Muscle of arm (tissue), 14 donors: ENCODE measurements at places on chromosomes 2 and 18.

DNA sequence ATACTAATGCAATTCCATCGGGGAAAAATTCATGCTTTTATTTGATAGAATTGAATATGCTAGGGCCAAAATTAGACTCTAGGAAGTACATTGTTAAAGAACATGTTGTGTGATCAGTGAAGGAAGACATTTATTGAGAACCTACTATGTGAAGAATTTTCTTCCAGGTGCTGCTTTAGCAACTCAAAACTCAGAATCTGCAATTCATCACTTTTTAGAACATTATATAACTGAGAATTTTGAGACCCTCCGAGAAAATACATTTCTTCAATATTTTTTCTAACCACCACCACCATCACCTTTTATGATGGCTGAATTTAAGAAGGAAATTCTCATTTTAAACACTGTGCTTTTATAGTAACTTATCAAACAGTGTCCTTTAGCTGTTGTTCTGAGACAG, 315.2 kb downstream of the FIGN start:
- DNase-seq, result no peak

GRCh38 chr2:100350661-100351185, 28.4 kb upstream of the LONRF2 start:
- DNase-seq, result no peak

- no peak for DNase-seq
Observed at GRCh38 chr2:190254063-190254850, 65.4 kb downstream of the HIBCH start.

- DNase-seq, result no peak
Observed at GRCh38 chr2:65045651-65046050, 10.6 kb upstream of the CEP68 start.

GRCh38 chr2:237222178-237222577, 136.5 kb downstream of the COPS8 start:
- DNase-seq, result peak; percentile 45

- no peak for DNase-seq
Observed at GRCh38 chr2:59888015-59888414, 665.4 kb downstream of the BCL11A start.

GRCh38 chr2:17827316-17827715, 11.1 kb downstream of the MSGN1 start:
- no peak for DNase-seq

- no peak for DNase-seq
Observed at GRCh38 chr2:132255714-132256113, 94.0 kb upstream of the ANKRD30BL start.

DNA sequence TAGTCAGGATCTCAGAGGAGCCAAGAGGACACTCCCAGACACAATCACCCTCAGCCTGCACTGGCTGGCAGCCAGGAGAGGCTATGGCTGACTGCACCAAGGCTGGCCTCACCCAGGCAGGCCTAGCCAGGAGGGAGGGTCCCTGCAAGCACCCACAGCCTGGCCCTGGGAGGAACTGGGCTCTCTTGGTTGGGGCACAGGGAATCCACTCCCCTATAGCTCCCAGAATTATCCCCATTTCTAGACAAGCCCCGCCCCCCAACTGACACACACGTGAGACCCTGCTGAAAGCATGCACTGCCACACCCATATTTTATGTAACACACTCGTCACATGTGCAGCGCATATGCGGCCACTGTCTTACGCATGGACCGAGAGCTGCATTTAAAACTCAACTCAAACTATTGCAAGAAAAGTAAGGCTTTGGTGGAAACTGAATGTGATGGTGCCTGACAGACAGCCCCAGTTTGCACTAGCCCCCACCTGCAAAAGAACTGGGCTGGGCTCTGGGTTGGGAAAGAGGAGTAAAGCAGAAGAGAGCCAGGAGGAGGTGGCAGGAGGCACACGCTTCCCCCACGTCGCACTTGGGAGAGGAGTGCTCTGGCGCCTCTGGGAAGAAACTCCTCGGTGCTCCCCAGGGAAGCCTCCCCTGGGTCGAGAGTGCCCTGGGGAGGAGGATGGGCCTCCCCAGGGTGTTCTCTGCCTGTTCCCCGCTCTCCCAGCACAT, 28.9 kb upstream of the ARHGEF4 start:
- DNase-seq, result no peak

DNA sequence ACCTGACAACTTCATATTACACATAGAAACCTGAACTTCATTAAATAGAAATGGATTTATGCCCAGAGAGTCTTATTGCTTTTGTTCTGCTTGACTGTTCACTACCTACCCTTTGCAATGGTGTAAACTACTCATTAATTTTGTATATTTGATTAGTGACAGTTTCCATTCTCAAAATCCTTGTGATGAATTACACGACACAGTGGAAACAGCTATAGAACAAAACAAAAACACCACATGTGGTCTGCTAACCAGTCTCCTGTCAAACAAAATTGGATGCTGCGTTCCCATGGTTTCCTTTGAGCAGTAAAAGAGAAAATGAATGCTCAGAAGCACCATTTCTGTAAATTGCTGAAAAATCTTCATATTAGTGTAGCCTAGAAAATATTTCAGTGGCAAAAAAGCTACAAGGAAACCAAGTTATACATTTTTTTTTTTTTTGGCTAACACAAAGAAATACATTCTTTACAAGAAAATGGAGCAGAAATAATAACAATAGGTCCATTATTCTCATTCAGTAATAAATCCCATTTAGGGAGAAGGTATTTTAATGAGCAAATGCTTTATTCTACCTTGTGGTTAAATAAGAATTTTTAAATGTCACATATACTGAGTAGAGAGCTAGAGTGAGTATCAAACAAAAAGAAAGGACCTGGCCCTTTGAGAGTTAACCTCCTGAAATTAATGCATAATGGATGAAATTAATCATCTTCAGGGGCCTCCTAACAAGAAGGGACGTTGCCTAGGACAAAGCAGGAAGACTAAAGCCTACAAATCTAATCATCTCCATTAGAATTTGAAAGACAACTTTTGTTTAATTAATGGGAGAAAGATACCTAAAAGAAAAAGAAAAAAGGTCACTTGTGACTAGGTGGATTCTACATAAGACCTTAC, 355.1 kb upstream of the ZC3H15 start:
- no peak for DNase-seq

GRCh38 chr2:106278112-106278876, 84.2 kb upstream of the UXS1 start:
- no peak for DNase-seq

GRCh38 chr2:157628477-157629415, at the start of gene ACVR1C:
ACVR1C (minus strand) TSS chr2:157628864; CDS start chr2:157628644, 220 bp downstream.
- no peak for DNase-seq

DNA sequence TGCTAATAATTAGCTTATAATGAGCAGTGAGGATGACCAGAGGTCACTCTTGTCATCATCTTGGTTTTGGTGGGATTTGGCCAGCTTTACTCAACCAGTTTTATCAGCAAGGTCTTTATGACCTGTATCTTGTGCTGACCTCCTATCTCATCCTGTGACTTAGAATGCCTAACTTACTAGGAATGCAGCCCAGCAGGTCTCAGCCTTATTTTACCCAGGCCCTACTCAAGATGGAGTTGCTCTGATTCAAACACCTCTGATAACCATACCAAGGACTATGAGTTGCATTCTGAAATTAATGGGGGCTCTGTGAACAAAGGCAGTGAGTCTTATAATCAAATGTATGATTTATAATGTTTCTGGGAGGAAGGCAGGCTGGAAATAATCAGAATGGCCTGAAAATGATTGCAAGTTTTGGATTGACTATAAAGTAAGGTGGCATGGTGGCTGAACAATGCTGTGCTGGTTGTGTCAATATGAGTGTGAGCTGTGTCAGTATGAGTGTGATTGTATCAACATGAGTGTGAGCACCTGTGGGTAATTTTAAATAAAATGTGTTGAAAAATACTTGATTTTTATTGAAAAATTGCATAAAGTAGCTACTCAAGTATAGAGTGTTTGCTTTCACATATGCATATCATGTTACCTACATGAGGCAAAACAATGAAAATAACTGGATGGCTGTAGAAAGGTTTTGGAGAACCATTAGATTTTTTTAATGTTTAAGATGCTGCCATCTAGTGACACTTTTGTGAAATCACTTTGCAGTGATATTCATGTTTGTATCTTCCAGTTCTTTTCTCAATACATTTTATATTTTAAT, 103.0 kb downstream of the KYNU start:
- no peak for DNase-seq

DNA sequence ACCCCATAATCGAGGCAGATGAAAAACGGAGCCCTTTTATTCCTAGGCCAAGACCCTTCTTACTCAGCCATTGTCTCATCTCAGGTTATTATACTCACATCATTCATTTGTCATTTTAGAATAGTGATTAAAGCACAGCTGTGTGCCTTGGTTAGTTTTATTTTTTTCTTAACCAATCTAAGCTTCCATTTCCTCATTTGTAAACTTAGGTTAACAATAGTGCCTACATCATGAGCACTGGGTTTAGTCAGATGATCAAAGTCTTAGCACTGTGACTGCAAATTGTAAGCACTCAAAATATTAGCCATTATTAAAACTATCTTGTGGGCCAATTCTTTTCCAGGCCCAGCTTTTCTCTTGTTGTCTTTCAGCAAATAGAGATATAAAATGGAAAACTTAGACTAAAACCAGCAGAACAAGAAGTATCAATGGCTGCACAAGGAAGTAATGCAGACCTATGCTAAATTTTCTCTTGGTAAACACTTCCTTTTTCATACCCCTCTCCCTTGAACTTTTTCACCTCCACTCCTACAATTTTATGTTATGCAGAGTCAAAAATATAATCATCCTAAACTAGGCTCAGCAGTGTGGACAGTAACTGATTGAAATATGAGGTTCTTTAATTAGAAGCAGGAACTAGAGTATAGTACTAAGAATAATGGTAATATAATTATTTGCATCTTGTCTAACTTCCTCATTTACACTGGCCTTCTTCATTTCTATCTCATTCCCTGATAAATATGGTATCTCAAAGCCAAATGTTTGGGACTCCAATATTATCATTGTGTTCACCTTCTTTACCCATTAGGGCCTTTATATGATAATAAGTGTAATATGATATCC, 21.5 kb upstream of the GALNT3 start:
- DNase-seq, result no peak

- DNase-seq, result no peak
Observed at GRCh38 chr18:22684268-22684667, 248.9 kb upstream of the RBBP8 start.

DNA sequence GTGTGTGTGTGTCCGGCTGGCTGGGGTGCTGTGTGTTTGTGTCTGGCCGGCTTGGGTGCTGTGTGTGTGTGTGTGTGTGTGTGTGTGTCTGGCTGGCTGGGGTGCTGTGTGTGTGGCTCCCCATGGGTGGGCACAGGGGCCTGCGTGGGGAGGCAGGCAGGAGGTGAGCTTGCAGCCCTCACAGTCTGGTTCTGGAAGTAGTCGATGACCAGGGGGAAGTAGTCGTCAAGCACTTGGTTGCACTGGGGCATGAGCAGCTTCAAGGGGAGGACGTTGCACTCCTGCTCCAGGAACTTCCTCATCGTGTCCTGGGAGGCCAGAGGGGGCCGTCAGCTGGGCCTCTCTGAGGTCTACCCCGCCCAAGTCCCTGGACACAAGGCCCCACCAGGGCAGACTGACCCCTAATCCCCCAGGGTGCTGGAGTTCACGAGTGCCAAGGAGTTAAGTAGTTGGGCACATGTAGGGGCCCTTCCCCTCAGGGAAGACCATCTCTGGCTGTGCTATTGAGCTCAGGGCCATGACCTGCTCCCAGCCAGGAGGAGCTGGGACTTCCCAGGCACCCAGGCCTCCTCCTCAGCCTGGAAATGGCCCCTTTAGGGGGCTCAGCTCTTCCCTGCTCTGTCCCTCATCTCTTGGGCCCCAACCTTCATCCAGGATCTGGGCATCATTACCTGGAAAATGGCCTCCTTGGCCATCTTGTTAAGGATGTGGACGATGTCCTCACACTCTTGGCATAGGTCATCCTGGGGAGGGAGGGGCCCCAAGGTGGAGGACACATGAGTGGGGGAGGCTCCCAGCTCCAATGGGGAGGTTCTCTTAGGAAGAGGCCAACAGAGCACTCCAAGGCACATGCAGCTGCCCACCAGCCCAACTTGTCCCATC, 1.3 kb downstream of the SFTPB start:
- DNase-seq, result no peak

- no peak for DNase-seq
Observed at GRCh38 chr2:65589667-65590066, 157.3 kb upstream of the SPRED2 start.

GRCh38 chr2:236133410-236134012, 34.7 kb downstream of the GBX2 start:
- no peak for DNase-seq

DNA sequence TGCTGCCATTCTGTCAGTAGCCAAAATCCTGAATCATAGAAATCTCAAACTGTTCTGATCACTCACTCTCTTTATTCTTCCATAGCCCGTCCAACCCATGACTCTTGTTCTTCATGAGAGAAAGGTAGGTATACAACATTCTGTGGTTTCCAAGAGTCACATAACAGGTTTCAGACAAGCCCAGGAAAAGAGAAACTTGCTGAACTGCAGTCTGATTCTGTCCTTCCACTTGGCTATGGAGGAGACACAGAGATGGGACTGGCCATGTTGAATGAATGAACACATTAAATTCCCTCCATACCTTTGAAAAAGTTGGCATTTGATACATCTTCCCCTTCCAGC, 880.2 kb upstream of the CELF4 start:
- no peak for DNase-seq

DNA sequence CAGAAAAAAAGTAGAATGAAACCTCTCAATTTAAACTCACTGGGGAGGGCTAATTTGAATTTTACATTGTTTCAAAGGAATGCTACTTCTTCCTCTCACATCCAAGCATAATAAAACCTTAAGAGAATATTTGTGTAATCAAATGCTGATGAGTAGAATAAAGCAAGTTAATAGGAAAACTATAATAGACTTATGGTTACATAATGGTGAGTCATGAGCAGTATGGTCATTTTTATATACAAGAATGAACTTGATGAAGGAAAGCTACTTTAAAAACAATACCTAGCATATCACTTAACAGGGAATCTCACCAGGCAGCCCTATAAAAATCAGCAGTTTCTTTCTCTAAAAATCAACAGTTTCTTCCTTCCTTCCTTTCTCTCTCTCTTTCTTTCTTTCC, 80.3 kb downstream of the VSNL1 start:
- no peak for DNase-seq

- DNase-seq, result no peak
Observed at GRCh38 chr2:10363861-10364610, 61.3 kb downstream of the HPCAL1 start.

GRCh38 chr2:57443973-57444521, 602.6 kb upstream of the VRK2 start:
- DNase-seq, result no peak

GRCh38 chr18:75455249-75456198, 28.0 kb upstream of the SMIM21 start:
- DNase-seq, result peak; percentile 48

DNA sequence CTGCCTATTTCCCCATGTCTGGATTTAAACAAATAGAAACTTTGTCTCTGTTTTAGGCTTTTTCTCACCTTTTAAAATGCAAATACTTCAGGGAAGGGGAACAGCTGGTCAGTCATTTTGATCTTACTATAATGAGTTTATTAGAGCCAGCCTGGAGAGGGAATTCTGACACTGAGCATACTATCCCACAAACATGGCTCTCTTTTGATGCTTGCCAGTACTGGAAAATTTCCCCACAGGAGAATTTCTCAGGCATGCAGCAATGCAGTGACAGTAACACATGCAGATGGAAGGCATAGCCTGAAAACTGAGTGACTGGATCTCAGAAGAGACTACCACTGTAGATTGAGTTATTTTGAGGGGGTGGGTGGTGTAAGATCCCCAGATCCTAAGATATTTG, 974.3 kb upstream of the CELF4 start:
- no peak for DNase-seq

- DNase-seq, result no peak
Observed at GRCh38 chr2:171957061-171957460, 34.8 kb downstream of the HAT1 start.
